Ureter (tissue), 1 donor: ENCODE measurements at places on chromosomes 5 and 9.

GRCh38 chr5:78508186-78508765 is 140.3 kb downstream of the LHFPL2 start:
- DNase-seq: no peak

GRCh38 chr5:126998895-126999570 is 31.3 kb downstream of the MARCHF3 start:
- no peak for DNase-seq

DNA sequence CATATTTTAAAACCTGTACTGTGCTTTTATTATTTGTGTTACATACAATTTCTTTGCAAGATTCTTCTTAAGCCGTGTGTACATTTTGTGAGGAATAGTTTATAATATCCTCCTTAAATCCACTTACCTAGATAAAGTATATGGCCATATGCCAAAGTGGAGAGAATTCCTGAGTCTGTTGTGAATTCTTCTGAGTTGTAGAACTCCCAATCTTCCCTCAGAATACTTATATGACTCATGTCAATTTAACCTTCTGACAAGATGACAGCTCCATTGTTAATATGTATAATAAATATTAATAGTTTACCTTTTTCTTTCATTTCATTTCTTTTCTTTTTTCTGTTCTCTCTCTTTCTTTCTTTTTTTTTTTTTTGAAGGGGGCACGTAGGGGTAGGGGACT is 6.0 kb upstream of the RICTOR start:
- DNase-seq: no peak

GRCh38 chr5:9207817-9208418 is 338.0 kb downstream of the SEMA5A start:
- no peak for DNase-seq

DNA sequence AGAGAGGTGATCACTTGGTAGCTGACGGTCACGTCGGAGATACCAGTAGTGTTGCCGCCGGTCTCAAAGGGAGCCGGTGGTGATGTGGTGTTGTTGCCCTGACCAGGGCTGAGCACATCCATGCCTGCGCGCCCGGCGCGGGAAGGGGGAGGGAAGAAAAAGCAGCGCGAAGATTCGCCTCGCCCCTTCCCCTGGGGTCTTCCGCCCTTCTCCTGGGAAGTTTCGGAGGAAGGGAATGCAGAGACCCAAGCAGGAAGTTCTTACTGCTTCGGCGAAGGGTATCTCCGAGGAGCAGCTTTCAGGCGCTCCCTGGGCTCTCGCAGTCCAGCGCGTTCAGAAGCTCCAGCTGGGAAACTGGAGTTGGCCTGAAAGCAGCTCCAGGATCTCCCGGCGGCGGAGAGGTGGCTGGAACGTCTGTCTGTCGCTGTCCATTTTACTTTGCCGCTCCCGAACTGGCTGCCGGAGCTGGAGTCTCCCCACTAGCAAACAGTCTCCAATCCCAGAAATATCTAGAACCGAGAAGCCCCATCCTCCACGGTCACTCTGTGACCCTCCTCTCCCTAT is 565 bp downstream of the HTR1A start:
- DNase-seq: no peak

DNA sequence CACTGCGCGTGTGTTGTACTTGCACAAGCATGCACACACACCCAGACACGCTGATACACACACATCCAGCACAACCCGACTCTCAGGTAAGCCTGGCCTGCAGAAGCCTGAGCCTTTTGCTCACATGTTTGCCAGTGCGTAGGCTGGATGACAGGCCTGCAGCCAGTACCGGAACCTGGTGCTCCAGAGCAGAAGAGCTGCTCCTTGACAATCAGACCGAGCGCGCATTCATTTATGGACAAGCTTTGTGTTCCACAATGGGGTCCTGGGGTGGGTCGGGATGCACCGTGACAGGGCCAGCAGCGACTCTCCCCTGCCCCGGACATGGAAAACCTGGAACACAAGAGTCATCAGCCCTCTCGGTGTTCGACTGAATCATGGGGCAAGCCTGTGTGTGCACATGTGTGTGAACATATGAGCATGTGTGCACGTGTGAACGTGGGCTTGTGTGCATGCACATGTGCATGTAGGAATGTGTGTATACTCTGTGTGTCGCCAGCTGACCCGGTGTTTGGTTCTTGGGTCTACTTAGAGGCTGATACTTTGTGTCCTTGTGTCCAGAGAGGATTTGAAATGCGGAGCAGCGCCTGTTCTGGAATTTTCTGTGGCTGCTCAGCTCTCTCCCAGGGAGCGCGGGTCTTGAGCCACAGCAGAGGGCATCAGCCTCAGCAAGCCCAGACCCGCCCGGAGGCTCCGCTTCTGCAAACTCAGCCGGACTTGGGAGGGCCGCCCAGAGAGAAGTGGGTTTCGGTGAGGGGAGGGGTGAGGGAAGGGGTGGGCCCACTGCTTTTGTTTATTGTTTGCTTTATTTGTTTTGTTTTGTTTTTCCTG is 32.2 kb downstream of the IRX4 start:
- no peak for DNase-seq

GRCh38 chr5:143041461-143041860 is 271.3 kb downstream of the ARHGAP26 start:
- no peak for DNase-seq

GRCh38 chr9:76984486-76984885 is 35.0 kb upstream of the FOXB2 start:
- DNase-seq: no peak

GRCh38 chr9:100111235-100111634 is 12.2 kb downstream of the INVS start:
- peak; percentile 69 for DNase-seq

GRCh38 chr5:107808671-107809137 is 138.0 kb upstream of the EFNA5 start:
- no peak for DNase-seq

GRCh38 chr9:128781187-128782070 is 5.6 kb upstream of the TBC1D13 start:
- DNase-seq: no peak

- no peak for DNase-seq
Measured at GRCh38 chr9:120446671-120447070, 133.3 kb downstream of the CDK5RAP2 start.

GRCh38 chr5:111172504-111172903 is 51.7 kb upstream of the CAMK4 start:
- no peak for DNase-seq

- DNase-seq: no peak
Measured at GRCh38 chr5:43573058-43573457, 16.2 kb upstream of the PAIP1 start.

- DNase-seq: no peak
Measured at GRCh38 chr9:116859763-116860162, 172.7 kb downstream of the TRIM32 start.

GRCh38 chr5:172958331-172959046 is 735 bp upstream of the RPL26L1 start:
- peak; percentile 61 for DNase-seq

DNA sequence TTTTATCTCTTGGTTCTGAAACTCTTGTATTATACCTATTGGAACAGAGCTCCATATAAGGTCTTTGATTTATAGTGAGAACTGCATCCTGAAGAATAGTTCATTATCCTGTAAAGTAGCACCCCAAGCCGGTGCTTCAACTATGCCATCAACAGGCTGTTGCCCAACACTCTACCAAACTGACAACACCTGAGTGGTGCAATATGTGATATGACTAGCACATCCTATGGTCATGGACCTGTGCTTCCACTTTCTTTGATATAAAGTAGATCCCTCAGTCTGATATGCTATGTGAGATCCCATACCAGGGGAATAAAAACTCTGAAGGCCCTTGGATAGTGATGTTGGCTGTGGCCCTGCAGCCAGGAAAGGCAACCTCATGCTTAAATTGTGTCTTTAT is 15.8 kb downstream of the CSF2 start:
- DNase-seq: no peak

GRCh38 chr9:90306158-90306557 is 336.5 kb downstream of the DIRAS2 start:
- DNase-seq: no peak

DNA sequence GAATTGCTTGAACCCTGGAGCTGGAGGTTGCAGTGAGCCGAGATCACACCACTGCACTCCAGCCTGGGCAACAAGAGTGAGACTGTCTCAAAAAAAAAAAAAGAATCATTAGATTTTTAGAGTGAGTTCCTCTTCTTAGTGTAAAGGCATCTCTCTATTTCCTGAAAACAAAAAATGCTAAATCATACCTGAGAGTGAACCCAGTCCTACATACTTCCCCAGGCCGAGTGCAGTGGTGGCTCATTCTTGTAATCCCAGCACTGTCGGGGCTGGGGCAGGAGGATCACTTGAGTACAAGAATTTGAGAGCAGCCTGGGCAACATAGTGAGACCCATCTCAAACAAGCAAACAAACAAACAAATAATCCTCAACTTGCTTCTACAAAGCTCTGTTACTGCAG is 38.2 kb upstream of the LPAR1 start:
- DNase-seq: no peak

DNA sequence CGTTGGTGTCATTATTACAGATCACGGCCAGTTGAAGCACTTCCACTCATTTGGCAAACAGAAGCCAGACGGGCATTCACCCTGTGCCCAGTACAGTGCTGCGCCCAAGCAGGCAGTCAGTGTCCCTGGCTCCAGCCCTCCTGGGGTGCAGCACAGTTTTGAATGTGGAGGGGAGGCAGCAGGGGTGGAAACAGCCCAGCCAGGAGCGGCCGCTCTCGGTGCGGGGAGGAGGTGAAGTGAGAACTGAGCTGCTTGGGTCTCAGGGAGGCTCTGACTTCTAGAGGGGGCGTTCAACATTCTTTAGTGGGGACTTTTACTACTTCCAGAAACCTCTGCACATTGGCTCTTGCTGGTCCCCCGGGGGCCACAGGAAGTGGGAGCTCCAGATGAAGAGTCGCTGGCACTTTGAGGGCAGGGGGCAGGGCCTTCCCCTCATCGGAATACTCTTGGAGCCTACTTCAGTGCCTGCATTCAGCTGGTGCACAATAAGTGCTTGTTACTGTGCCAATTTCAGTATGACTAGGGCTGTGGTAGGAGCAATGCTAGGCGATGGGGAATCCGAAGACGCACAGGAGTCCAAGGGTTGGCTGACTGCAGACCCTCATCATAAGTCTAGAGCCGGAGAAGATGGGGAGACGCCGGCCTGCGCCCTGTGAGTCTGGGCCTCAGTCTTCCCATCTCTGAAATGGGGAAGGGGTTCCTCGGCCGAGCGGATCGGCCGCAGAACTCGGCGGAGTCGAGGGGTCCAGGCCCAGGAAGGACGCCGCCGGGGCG is 492 bp upstream of the NEK6 start:
- no peak for DNase-seq

DNA sequence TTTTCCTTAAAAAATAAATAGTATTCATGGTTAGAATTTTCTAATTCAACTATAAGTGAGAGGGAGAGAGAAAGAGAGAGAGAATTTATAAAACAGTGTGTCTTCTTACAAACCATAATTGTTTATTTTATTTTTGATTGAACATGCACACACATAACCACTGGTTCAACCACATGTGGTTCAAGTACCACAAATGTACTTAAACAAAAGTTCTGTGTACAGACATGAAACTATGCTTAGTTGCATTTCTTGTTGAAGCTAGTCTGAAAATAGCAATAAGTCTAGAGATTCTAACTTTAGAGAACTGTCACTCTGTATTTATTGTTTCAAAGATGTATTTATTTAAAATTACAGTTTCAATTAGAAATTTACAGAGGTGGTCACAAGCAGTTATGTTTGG is 130.6 kb upstream of the PDE4D start:
- no peak for DNase-seq
